Temporal lobe (tissue), 4 donors: ENCODE measurements at places on chromosomes 16 and 17. TPM values are rescaled to one million over a fixed set of nuclear protein-coding genes. Genes with fewer than 3 reads are reported as not detected.

The MYO19 gene
- 21.1 TPM for total RNA-seq

The OTOP2 gene
- total RNA-seq, result not detected

The KRTAP3-1 gene
- not detected for total RNA-seq

The UBALD1 gene
- 3.2 TPM for total RNA-seq

The VPS9D1 gene
- 7.9 TPM for total RNA-seq

The TPSG1 gene
- not detected for total RNA-seq

The OTOA gene
- 0.25 TPM for total RNA-seq

The WNT3 gene
- total RNA-seq, result 6.1 TPM

The MYCBPAP gene
- total RNA-seq, result 1.2 TPM

The MYADML2 gene
- total RNA-seq, result not detected

The PNMT gene
- total RNA-seq, result 2.0 TPM

The CANT1 gene
- 15.5 TPM for total RNA-seq

The WWP2 gene
- total RNA-seq, result 21.1 TPM

The TMEM238L gene
- total RNA-seq, result not detected

The ZDHHC1 gene
- total RNA-seq, result 2.7 TPM

The TMEM98 gene
- 32.7 TPM for total RNA-seq

The LDHD gene
- total RNA-seq, result 1.2 TPM
